Iris pigment epithelial cell (primary cell): ENCODE measurements at places on chromosomes 7 and 10.

- no peak for DNase-seq
These were observed 168.4 kb upstream of the DKK1 start for GRCh38 chr10:52145636-52146035.

GRCh38 chr10:11255796-11256444 lies 238.2 kb downstream of the CELF2 start:
- DNase-seq: no peak

GRCh38 chr10:62433901-62434300 lies 59.7 kb downstream of the ZNF365 start:
- no peak for DNase-seq

DNA sequence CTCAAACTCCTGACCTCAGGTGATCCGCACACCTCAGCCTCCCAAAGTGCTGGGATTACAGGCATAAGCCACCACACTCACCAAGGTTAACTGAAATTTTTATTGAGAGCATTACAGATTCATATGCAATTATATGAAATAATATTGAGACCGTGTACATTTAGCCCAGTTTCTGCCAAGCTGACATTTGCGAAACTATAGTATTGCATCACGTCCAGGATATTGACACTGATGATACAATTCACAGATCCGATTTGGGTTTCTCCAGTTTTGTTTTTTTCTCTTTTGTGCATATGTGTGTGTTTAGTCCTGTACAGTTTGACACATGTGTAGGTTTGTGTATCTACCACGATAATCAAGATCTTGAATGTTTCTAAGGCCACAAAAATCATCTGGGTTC lies 627.9 kb upstream of the FOXK1 start:
- no peak for DNase-seq

DNA sequence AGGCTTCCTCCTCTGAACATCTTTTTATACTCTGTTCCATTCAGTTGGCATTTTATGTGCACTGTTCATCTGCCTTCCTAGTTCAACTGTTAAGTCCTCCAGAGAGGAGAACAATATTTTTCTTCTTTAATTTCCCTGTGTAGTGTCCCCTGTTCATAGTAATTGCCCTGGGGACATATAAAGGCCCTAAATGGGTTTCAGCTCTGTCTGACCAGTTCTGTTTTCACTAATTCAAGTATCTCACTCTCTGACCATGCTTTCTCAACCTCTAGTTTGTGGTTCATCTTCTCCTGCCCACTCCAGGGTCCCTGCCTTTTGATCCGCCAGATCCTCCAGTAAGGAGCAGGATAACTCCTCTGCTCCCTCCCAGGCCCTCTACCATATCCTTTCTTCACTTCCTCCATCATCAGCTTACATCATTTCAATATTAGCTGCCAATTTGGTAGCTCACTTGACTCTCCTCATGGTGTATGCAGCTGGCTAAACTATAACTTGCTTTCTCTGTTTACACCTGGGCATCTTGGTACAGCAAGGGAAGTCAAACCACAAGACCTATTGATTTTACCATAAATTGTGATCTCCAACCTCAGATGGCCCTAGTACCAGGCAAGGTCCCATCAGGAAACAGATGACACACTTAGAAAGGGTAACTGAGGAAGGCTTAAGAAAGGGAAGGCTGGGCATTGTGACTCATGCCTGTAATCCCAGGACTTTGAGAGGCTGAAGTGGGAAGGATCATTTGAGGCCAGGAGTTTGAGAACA lies 17.7 kb upstream of the C10orf67 start:
- DNase-seq: no peak
